ENCODE measurements at places on chromosomes 2 and 18.

GRCh38 chr2:2848621-2849333 is 517.7 kb upstream of the MYT1L start:
- DNase-seq = no peak

GRCh38 chr18:34818064-34818463 is 108.0 kb downstream of the DTNA start:
- no peak for DNase-seq

DNA sequence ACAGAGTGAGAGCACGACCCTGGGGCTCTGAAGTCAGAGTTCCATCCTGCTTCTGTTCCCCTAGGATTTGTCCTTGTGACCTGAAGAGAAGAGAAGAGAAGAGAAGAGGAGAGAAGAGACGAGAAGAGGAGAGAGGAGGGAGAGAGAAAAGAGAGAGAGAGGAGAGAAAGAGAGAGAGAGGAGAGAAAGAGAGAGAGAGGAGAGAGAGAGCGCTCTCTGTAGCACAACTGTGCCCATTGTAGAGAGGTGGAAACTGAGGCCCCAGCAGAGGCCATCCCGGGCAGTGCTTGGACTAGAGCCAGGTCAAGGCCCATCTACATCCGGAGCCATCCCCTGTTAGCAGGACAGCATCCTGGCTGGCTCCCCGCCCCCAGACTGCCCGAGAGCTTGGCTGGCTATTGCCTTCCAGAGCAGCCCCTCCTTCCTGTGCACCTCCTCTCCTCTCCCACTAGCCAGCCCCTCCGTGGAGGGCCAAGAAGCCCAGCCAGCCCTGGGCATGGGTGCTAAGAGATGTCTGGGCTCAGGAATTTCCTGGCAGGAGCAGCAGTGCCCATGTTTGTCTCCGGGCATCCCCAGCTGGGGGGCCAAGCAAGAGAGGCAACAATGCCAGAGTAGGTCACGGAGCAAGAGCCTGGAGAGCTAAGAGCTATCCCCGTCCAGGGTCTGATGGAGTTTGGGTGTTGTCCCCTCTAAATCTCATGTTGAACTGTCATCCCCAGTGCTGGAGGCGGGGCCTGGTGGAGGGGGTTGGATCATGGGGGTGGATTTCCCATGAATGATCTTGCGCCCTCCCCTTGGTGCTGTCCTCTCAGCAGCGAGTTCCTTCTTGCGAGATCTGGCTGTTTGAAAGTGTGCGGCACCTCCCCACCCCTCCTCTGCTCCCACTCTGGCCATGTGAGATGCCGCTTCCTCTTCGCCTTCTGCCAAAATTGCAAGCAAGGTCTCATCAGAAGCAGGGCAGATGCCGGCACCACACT is 18.2 kb upstream of the GPR55 start:
- no peak for DNase-seq

GRCh38 chr18:57915865-57916582 is 112.9 kb upstream of the ATP8B1 start:
- DNase-seq = no peak

DNA sequence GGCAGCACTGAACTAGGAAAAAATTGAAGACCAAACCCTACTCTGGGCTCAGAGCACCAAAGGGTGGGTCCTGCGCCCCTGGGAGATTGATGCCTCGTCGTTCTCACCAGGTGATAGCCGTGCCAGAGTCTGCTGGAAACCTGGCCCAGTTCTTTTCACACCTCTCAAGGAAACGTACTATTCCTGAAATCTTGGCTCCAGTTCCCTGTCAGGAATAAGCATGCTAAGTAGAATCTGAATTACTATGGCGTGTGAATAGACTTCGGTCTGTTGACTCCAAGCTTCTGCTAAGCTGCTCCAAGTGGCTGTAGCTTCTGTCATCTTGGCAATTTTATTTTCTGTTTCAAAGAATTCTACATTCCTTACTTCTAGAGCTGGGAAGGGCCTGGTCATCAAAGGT is 75.4 kb downstream of the MARCHF4 start:
- DNase-seq = no peak

DNA sequence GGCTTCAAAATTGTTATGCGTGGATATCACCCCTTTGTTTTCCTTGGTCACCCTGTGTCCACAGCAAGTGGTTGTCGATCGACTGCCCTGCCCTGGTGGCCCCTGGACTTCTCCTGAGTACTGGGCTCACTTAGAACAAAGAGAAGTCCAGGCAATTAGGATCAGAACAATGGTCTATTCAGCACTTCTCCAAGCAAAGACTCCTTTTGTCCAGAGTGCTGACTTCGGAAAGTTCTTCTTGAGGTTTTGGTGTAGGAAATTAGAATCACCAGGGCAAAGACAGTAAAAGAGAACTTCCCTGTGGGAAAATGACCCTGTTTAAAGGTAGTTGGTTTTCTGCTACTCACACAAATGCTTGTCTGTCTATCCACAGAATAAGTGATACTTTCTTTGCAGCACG is 173.9 kb downstream of the FHOD3 start:
- no peak for DNase-seq

GRCh38 chr18:7062811-7063210 is 54.8 kb downstream of the LAMA1 start:
- DNase-seq = no peak

- peak; percentile 43 for DNase-seq
Measured at GRCh38 chr2:199861132-199861774, 10.3 kb upstream of the FTCDNL1 start.

DNA sequence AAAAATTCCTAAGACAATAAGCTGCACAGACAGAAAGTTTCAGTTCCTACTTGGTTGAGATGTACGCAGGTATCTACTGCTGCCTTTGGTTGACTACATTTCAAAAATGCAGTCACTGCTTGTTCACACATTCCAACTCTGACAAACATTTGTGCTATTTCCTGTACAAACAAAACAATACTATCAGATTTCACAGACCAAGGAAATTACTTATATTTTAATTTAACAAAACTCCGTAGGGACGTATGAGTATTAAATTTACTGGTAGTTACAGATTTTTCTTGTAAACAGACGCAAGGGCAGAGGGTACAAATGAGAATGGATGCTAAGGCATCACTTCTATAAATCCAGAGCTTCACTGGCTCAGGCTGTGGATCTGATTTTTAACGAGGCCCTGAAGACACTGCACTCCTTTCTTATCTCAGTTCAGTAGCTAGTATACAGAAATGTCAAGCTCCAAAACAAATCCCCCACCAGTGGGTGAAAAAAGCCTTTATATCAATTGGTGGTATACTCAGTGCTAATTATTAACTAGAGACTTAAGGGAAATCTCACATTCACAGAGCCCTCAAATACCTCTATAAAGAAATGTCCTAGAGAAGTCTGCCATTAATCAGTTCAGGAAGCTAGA is 31.7 kb upstream of the TTC32 start:
- no peak for DNase-seq

- DNase-seq = peak; percentile 89
Measured at GRCh38 chr18:76208678-76209306, 286.2 kb downstream of the ZNF516 start.

GRCh38 chr2:23561088-23561487 is 176.1 kb downstream of the KLHL29 start:
- DNase-seq = no peak

DNA sequence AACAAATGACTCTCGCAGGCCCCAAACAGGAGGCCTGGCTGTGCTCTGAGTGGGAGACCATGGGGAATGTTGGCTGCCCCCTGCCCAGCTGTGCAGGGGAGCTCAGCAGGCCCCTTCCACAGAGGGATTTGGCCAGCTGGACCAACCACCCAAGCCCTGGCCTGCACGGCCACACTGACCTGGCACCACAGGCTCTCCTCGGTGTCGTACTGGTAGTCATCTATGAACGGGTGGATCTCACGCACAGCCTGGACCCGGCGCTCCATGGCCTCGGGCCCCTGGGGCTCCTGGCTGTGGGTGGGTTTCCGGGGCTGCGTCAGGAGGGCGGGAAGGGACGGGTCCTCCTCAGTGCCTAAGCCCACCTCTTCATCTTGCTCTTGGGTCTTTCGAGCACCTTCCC is 74.5 kb downstream of the POLR1A start:
- DNase-seq = no peak

GRCh38 chr2:75174981-75175380 is 24.3 kb downstream of the TACR1 start:
- no peak for DNase-seq

DNA sequence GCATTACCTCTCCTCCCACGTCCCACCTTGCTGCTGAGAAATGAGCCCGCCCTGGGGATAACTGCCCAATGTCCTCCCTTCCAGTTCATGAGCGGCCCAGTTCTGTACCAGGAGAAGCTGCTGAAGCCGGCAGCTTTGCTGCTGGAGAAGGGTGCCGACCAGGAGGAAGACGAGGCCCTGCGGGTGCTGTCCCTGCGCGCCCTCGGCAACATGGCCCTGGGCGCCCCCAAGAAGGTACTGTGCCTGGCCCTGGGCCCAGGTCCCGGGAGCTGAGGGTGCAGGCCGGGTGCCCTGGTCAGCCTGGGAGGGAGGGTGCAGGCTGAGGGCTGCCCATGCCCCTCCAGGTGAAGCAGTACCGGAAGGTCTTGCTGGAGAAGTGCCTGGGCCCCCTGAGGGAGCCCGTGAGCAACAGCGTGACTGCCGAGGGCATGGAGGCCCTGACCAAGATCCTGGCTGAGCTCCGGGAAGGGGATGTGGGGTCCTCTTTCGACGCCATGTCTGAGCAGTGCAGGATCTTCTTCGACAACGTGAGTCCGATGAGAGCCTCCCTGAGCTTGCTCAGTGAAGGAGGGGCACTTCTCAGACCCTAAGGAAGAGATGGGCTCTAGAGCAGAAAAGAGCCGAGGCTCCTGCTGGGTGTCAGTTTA is 25.7 kb downstream of the HJURP start:
- DNase-seq = no peak

- no peak for DNase-seq
Measured at GRCh38 chr2:60472041-60472440, 81.4 kb downstream of the BCL11A start.

GRCh38 chr2:233089851-233090250 is 29.7 kb downstream of the INPP5D start:
- DNase-seq = no peak

GRCh38 chr2:237693291-237693994 is 66.1 kb downstream of the LRRFIP1 start:
- DNase-seq = no peak

DNA sequence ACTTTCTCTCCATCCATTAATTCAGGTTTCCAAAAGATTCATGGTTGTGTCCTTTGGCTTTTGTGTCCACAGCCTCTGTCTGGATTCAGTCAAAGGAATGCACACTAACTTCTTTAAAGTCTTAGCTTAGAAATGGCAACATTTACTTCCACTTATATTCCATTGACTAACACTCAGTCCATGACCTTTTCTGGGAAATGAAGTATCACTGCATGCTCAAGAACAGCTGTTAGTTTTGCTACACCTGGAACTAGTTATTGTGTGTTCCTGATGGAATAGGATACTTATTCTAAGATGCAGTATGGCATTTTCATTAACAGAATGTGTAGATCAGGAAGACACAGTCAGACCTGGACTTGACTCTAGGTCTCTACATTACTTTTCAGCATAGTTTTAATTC is 88.8 kb downstream of the KYNU start:
- DNase-seq = no peak

- no peak for DNase-seq
Measured at GRCh38 chr2:217071416-217071815, 211.6 kb upstream of the TNP1 start.

DNA sequence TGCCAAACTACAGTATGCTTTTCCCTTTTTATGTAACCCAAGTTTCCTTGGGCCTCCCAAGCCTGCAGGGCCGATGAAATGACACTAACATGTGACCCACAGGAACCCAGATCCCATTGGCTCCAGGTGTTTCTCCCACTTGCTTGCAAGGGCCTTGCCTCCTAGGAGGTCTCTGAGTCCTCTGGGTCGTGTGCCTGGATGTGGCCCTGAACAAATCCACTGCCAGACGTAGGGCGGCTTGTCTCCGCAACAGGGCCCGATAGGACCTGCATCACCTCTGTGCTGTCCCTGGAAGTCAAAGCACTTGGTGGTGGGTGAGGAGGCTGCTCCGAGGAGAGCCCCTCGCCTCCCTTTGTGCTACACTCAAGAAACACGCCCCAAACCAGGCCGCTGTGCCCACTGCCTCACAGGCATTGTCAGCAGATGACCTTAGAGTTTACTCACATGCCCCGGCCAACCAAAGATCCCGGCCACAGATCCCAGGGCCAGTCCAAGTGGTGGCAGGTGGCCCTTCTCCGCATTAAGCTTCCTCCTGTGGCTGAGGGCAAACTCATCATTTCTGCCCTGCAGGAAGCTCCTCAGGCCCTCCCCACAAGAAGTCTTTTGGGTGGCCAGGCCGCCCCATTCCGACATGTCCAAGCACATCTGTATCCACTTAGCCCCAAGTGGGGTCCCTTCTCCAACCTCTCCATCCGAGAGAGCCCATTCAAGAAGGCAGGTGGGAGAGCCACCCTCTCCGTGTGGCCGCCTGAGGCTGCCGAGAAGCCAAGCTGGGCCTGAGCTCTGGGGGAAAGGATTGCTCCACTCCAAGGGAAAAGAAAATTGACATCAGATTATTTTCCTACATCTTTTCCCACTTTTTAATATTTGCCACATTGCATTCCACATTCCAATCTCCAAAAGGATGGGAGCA is 76.7 kb downstream of the GFPT1 start:
- DNase-seq = no peak

DNA sequence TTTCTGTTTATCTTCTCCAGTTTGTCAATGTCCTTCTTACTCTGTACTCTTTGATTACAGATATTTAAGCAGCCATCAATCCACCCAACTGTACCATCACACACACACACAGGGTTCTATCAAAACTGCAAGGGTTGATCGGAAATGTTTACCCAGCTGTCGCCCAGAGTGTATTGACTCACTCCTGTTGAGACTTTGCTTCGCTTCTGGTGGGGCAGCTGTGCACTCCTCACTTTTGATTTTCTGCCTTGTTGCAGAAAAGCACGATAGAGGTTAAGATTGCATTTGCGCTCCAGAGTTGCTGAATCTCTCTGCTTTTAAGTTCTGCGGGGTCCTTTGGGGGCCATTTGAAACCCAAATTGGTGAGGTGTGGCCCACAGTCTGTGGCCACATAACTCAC is 216.2 kb downstream of the SETBP1 start:
- DNase-seq = peak; percentile 81

GRCh38 chr2:151979694-151980093 is 119.2 kb downstream of the CACNB4 start:
- DNase-seq = no peak

- no peak for DNase-seq
Measured at GRCh38 chr2:132278267-132278666, 116.5 kb upstream of the ANKRD30BL start.

- no peak for DNase-seq
Measured at GRCh38 chr2:9232166-9232479, 25.5 kb downstream of the ASAP2 start.

DNA sequence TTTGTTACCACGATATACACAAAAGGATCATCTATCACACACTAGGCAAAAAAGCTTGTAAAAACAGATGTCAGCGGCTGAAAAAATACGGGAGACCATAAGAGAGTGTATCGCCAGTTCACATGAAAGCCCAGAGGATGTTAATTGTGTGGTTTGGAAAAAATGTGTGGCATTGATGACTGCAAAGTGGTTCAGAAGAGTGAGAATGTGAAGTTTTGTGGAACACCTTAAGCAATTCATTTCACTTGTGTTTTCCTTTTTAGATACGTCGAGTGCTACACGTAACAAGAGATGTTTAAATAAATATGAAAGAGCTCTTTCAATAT is 61.7 kb upstream of the DAPL1 start:
- no peak for DNase-seq

- DNase-seq = no peak
Measured at GRCh38 chr18:23684515-23685197, 4.6 kb upstream of the LAMA3 start.

All from NCI-H2081 treated with DMSO at 0.1 percent for 48 hours (cell line).